Amniotic epithelial cell (primary cell): ENCODE measurements at places on chromosomes 5 and 9.
A peak's percentile ranks its signal among the peaks of the same experiment; 100 is the strongest.

DNA sequence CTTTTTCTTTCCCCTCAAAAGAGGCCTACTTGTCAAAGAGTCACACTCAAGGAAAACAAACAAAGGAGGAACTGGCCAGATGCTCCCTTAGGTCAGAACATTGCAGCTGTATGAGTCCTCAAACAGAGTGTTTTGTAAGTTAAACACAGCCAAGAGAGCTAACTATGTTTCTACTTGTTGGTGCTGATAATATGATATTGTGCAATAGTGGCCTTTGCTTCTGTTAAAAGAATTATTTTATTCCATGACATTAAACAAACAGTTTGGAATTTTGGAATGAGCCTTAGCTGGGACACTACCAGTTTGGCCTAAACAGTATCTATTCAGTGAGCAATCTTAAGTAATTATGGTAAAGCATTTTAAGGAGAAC is 56.0 kb upstream of the TPD52L3 start:
- DNase-seq: peak; percentile 98

DNA sequence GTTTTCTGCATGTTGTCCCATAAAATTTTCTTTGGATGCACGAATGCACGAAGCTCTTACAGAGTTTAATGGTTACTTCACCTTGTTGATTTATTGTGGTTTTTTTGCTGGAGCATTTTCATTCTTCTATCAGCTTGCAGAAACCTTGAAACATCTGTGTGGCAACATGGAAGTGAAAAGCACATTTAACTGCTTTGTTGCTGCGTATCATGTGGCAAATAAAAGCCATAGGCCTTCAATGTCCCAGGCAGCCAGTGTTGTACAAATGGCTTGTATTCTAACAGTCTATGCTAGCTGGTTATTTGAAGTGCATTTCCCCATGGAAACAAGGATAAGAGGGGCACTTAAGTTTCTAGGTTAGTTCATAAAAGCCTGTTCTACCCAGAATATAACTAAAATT is 42.5 kb upstream of the RASGRF2 start:
- DNase-seq: peak; percentile 15

DNA sequence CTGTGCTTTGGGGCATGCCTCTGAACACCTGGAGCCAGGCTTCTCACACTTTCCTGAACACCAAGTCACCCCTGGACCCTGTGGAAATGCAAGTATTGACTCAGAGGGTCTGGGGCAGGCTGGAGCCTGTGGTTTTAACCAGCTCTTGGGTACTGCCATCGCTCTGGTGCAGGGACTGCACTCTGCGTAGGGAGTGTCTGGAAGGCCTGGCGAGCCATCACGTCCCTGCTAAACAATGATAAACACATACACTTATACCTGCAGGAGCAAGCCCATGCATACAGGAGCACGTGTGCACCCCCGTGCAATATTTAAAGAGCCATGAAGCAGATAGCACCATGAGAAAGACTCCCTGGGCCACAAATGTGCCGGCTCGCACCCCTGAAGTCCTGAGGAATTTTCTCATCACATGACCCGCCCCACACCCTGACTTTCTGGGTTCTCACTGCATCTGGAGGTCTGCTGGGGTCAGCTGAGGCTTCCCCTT is 267.7 kb downstream of the GADD45G start:
- DNase-seq: no peak

- peak; percentile 20 for DNase-seq
These were observed 614.7 kb downstream of the TLR4 start for GRCh38 chr9:118318770-118319431.

DNA sequence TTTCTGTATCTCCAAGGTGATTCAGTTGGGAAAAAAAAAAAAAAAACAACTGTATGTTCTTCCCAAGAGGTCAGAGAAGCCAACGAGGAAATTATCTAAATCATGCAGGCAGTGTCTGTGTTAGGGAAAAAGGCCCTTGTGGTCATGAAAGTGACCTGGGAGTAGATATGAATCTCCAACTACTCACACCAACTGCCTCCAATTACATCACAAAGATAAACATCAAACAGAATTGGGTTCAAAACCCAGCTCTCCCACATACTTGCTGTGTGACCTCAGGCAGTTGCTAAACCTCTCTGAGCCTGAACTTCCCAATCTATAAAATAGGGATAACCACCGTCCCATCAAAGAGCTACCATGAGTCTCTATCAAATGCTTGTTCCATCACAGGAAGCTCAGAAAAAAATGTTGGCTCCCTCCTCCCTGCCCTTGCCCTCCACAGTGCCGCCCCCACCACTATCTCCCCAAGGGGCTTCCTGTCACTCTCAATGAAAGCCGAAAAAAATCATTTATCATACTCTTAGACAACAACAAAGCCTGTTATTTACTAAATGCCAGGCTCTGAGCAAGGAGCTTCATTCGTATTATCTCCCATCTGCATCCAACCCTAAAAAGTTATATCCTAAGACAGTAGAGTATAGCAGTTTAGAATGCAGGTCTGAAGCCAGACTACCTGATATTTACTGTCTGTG is 42.9 kb downstream of the CDK5RAP2 start:
- DNase-seq: peak; percentile 30

GRCh38 chr5:56763711-56764466 is 51.5 kb upstream of the MAP3K1 start:
- DNase-seq: peak; percentile 96

- DNase-seq: peak; percentile 38
These were observed 1.4 kb downstream of the ADAMTS12 start for GRCh38 chr5:33890131-33891032.

DNA sequence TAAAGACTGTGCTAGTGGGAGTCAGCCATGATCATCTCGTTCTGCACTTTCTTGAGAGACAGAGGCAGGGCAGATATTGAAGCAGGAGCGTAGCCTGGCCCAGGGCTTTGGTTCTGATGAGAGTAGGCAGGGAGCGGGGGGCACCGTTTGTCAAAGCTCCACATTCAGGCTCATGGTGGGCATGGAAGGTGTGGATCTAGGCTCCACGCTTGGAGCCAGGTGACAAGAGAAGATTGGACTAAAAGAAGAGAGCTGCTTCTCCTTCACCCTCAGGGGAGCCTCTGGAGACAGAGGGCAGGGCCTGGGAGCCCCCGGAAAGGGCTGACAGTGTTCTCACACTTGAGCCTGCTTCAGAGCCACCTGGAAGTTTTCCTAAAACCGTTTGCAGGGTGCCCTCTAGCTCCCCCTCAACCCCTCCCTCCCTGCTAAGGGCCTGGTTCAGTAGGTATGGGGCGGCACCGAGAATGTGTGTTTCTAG is 24.7 kb upstream of the FCN2 start:
- DNase-seq: no peak

DNA sequence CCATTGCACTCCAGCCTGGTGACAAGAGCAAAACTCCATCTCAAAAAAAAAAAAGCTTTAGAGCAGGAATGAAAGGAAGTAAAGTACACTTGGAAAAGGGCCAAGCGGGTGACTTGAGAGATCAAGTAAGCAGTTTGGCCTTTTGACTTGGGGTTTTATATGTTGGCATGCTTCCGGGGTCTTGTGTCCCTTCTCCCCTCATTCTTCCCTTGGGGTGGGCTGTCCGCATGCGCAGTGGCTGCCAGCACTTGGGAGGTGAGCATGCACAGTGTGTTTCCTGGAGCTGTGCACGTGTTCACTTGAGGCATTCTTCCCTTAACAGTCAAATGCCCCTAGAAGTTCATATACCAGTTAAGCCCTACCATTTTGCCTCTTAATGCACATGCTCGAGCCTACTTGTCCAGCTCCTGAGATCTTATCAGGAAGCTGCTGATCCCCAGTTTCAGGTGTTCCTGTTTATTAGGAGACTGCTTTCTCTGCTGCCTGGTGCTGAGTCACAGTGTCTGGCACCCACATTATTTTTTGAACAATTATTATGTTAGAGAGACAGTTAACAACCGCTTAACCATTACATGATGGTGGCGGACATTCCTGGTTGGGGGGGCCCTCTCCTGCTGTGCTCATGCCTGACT is 32.6 kb upstream of the PRRC2B start:
- DNase-seq: no peak

- no peak for DNase-seq
These were observed at the start of gene PCDHB11 for GRCh38 chr5:141199359-141200235. PCDHB11 (plus strand) TSS chr5:141199627; CDS start chr5:141199775, 148 bp downstream.

- peak; percentile 2 for DNase-seq
These were observed 358.9 kb downstream of the DEPDC1B start for GRCh38 chr5:60340965-60341471.

DNA sequence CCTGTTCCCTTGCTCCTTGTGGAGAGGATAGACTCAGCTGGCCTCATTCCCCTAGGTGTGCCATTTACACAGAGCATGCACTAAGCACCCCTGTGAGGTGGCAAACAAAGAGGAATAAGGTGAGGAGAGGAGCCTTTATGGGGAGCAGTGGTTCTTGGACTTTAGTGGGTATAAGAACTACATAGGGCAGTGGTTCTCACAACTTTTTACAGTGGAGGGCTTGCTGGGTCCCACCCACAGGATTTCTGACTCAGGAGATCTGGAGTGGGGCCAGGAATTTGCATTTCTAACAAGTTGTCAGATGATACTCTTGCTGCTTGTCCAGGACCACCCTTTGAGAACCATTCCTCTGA is 42.0 kb downstream of the CSF1R start:
- peak; percentile 64 for DNase-seq

GRCh38 chr5:119385136-119385535 is 29.3 kb downstream of the TNFAIP8 start:
- no peak for DNase-seq

DNA sequence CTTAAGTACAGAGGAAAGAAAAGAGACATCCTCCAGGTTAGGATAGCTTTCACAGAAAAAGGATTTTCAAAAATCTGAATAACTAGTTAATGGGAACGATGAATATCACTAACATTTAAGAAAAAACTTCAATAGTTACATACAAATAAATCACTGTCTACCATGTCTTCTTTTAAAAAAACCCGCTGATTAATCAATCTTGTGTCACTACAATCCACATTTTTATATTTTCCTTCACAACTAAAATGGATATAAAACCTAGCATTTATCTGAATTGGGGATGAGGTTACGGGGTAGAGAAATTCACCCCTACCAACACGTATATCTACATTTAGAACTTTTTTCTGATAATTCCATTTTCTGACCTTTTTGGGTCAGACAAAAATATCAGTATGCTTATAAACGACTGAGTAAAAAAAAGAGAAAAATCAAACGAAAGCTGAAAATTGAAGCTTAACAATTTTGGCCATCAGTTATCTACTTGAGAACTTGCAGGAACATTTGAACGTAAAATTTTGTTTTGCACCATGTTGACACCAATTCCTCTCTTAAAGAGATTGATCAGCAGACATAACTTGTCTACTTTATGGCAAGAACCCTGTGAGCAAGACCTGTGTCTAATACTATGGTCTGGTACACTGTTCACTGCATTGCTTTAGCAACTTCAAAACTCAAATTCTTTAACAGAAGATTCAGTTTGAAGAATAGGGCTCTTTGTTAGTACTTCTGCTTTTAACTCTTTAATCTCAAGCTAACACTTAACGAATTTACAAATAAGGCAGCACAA is 4.8 kb downstream of the NR3C1 start:
- DNase-seq: peak; percentile 49

DNA sequence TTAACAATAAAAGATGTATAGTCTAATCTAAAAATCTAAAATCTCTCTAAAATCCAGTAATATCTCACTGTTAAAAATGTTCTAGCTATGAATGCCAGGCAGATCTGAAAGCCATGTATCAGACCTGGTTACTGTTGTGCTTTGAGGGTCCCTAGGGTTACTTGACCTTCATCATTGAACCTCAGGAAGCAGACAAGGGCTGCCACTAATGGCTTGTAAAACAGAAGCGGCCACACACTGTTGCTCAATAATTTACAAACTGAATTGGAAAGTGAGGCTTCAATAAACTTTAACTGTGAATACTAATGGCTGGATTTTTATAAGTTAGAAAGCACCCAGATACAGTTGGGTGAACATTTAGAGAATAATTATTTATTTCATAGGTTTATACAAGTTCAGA is 198.0 kb upstream of the RPS23 start:
- no peak for DNase-seq

DNA sequence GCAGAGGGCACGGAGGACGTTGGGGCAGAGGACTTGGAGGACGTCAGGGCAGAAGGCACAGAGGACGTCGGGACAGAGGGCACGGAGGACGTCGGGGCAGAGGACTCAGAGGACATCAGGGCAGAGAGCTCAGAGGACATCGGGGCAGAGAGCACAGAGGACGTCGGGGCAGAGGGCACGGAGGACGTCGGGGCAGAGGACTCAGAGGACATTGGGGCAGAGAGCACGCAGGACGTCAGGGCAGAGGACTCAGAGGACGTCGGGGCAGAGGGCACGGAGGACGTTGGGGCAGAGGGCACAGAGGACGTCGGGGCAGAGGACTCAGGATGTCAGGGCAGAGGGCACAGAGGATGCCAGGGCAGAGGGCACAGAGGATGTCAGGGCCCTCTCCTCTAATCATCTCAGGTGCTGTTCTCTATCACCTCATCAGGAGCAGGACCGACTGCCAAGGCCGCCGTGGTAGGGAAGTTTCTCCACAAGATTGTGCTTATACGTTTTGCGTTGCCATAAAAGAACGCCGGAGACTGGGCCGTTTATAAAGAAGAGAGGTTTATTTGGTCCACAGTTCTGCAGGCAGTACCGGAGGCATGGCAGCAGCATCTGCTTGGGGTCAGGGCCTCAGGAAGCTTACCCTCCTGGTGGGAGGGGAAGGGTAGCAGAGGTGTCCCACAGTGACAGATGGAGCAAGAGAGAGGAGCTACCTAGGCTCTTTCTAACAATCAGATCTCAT is 29.4 kb upstream of the ADAMTS2 start:
- no peak for DNase-seq

DNA sequence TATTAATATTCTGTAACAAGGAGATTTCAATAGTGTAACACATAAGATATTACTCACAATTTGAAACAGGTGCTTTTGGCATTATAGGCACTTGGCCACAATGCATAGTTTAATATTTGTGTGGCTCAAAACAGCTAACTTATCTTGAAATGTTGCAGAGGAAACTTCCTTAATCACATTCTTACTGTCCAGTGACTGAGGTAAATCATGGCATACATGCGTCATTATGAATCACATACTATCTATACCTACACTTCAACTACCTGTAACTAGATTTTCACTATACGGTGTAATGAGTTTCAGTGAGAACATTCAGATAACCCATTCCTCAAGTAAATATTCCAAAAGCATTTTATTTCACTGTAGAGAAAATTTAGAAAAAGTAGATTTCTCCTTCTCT is 218.8 kb downstream of the PDE4D start:
- no peak for DNase-seq

DNA sequence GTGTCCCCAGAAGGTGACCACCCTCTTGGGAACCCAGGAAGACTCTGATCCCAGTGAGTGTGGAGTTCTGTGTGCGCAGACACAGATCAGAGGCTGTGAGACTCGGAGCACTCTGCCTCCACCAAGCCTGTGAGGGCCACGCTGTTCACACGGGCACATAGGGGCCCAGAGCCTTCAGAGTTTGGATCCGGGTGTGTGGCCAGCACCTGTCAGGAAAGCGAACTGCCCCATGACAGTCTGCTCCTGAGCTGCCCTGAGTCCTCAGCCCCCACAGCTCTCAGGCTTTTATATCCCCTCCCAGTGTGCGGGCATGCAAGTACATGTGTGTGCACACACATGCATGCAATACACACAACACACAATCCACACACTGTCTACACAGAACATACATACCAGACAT is 161.8 kb upstream of the IRX2 start:
- no peak for DNase-seq

GRCh38 chr9:136700959-136701667 is 11.3 kb upstream of the DIPK1B start:
- DNase-seq: no peak

GRCh38 chr5:2909035-2909434 is 157.6 kb upstream of the IRX2 start:
- DNase-seq: no peak
